ENCODE measurements at places on chromosomes 5 and 9.

GRCh38 chr9:82332774-82333152 lies 344.2 kb downstream of the SPATA31D1 start:
- no peak for DNase-seq

DNA sequence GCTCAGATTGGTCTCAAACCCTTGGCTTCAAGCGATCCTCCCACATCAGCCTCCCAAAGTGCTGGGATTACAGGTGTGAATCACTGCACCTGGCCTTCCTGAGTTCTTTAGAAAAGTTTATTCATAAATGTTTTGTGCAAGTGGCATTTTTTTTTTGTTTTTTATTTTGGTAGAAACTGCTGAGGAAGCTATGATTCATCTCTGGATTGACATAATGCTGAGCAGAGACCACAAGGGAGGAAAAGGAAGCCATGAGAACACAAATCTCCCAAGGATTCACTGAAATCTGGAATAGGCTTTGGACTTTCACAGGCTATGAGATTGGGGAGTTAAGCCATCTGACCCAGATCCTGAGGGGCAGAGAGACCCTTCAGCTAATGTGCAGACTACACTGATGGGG lies 3.4 kb upstream of the SLC46A2 start:
- no peak for DNase-seq

DNA sequence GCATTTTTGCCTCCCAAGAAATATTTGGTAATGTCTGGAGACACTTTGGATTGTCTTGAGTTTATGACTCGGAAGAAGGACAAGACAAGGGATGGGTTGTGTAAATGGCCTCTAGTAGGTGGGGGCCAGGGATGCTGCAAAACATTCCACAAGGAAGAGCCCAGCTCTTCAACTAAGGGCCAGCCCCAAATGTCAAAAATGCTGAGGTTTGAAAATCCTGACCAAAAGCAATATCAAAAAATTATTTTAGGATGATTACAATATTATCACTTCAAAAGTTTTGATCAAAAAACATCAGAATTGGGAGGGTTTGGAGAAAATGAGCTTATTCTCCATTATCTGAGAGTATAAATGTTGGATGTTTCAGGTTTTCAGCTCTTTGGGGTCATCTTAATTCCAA lies 248.9 kb upstream of the SLC24A2 start:
- no peak for DNase-seq

DNA sequence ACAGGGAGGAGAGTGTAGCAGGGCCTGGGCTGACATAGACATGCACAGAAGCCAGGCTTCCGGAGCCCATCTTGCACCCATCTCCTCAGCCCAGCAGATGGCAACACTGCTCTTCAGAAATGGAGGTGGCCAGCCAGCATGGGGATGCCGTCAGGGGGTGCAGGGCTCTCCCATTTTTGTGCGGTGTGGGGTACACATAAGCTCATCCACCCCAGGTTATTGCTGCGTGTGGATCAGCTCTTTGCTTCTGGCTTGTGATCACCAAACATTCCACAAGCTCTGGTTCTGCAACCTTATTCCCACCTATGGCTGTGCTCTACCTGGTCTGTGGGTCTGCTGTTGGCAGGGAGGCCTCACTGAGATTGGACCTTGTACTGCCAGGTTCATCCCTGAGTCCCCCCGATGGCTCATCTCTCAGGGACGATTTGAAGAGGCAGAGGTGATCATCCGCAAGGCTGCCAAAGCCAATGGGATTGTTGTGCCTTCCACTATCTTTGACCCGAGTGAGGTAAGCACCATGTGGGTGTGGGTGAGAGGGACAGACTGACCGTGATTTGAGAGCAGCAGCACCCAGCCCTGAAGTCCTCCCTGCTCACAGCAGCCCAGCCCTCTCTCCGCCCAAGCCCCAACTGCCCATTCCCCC lies 17.3 kb downstream of the SLC22A5 start:
- DNase-seq, result peak; percentile 66

DNA sequence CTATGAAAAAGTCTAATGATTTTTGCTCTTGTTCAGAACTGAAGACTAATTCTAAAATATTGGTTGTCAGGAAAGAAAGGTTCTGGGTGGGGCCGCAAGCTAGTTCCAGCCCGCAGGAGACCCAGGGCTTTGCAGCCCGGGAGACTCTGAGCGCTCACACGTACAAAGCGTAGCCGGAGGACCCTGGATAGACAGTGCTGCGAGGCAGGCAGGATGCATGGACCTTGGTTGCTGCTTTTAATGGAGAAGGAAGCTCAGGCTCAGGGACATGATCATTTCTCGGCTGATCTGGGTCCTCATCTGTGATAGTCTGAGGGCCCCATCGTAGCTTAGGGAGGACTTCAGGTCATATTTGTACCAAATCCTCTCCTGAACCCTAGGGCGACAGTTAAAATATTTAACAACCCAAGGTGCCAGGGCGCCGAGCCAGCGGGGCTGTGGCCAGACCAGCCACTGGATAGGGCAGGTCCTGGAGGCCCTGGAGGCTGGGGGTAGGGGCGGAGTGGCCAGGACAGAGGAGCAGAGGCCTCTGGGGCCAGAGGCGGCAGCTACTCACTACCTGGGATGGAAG lies 70.1 kb upstream of the UNC5A start:
- DNase-seq, result no peak

GRCh38 chr5:61817472-61818326 lies 485.6 kb downstream of the ZSWIM6 start:
- DNase-seq, result peak; percentile 52

DNA sequence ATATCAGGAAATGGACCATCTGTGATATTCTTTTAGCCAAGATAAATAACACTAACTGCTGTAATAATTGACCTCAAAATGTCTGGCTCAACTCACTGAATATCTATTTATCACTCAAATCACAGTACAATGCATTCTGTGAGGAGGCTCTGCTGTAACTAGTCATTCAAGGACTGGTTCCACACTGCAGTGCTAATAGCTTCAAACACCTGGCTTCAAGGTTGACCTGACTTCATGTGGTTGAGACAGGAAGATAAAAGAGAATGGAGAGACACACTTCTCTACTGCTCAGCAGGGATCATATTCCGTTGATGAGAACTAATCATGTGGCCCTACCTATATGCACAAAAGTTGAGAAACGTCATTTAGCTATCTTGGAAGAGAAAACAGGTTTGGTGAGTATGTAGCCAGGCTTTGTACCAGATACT lies 3.4 kb upstream of the RHOBTB3 start:
- DNase-seq, result no peak

DNA sequence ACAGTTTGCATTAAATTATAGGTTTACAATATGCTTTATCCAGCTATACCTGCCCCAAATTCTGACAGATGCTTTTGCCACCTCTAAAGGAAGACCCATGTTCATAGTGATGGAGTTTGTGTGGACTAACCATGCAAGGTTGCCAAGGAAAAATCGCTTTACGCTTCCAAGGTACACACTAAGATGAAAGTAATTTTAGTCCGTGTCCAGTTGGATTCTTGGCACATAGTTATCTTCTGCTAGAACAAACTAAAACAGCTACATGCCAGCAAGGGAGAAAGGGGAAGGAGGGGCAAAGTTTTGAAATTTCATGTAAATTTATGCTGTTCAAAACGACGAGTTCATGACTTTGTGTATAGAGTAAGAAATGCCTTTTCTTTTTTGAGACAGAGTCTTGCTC lies 41.0 kb downstream of the FXN start:
- DNase-seq, result no peak

DNA sequence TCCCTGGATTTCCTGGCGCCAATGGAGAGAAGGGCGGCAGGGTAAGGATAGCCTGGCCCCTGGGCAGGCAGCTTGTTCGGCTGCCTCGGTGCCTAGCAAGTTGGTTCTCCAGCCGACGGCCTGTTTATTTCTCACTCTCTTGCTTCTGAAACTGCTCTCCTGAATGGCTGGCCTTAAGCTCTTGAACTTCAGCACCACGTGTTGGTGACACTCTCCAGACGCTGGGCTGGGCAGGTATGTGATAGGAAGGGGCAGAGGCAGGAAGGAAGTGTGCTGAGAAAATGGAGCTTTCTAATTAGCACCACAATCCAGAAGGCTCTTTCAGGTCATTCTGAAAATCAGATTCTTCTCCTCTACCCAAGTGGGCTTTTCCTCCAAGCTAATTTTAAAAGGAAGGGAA lies 91.4 kb upstream of the FCN2 start:
- no peak for DNase-seq

DNA sequence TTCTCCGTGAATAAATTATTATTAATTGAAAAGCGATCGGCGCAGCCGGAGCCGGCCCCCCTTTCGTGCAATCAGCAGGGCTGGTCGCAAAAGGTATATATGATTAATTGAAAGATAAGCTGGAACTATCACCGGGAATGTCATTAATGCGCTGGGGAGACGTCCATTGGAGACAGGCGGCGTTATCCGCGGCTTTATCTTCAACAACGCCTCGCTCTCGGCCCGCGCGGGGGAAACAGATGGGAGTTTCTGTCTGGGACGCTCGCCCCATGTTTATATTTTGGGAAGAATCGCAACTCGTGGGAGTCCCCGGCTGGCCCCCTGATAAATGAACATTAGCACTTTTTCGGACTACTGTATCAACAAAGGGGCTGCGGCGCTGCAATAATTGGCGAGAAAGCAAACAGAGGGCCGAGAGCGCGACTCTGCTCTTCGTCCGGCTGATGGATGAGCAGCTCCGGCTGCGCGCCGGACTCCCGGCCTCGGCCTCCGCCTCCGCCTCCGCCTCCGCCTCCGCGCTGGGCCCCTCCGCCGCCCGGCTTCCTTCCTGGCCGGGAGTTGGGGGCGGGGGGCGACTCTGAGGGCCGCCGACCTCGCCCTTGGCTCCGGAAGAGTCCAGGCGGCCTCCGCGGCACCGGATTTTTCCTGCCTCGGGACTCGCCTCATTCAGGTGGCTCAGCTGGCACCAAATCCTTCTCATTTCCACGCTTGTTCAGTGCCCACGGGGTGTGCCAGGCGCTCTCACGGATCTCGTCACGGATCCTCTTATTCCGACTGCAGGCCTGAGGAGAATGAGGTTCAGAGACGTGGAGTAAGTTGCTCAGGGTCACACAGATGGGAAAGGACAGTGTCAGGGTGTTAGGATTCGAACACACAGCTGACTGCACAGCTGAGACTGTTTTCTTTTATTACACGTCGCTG lies 3.6 kb upstream of the NKX2-5 start:
- no peak for DNase-seq

DNA sequence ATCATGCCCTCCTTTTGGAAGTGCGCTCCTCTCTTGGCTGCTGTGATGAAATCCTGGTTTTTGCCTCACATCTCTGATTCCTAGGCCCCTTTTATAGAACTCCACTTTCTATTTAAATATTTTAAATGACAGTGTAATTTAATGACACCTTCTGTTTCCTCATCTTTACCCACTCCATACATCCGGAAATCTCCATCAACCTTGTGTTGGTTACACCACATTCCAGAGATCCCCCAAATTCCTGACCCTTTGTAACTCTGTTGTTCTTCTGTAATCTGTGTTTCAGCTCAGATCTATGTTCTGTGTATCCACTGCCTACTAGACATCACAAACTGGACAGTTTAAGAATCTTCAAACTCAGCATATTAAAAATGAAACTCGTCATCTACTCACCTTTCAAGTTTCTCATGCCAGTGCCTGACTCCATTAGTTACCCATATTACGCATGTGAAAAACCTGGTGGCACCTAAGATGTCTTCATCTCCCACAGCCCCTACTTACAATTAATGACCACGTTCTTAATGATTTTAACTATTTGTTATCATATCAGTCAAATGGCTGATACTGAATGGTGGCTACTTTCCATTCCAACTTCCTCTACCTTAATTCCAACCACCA lies 25.1 kb downstream of the PARP8 start:
- DNase-seq, result no peak

GRCh38 chr5:57824047-57824446 lies 341.4 kb upstream of the ACTBL2 start:
- no peak for DNase-seq

GRCh38 chr9:35112257-35113020 lies 3.2 kb downstream of the ATOSB start:
- DNase-seq, result no peak

DNA sequence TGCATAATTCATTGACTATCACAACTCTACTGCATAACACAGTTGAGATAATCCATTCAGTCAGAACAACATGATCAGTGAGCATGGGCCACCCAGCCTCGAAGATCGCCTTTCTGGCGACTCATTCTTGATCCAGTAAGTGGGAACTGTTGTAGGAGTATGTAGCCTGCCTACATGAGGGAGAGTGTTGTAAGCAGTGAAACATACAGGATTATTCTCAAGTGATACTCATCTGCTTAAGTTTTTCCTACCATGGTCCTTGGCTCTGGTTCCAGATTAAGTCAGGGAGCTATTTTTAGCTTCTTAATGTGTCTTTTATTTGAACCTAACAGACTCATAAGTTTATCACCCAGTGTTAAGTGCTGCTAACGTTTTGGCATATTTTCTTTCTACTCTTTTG lies 44.0 kb downstream of the TNPO1 start:
- peak; percentile 12 for DNase-seq

- DNase-seq, result no peak
Observed at GRCh38 chr9:122225312-122226141, 3.2 kb downstream of the LHX6 start.

DNA sequence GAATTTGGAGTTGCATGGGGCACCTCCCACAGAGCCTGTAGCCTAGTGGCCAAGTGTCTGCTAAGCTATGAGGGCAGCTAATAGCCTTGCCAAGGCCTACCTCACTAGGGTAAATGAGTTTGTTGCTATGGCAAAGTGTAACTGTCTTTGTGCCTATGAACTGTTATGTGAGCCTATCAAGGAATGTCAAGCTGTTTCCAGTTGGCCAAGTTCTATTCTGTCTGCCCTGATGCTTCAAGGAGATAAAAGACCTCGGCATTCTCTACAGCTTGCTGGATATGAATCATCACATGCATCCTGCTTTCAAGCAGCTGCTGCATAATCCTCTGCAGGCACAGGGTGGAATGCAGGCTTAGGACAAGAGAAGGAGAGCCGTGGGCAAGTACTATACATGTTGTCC lies 69.8 kb upstream of the CCDC112 start:
- peak; percentile 34 for DNase-seq

DNA sequence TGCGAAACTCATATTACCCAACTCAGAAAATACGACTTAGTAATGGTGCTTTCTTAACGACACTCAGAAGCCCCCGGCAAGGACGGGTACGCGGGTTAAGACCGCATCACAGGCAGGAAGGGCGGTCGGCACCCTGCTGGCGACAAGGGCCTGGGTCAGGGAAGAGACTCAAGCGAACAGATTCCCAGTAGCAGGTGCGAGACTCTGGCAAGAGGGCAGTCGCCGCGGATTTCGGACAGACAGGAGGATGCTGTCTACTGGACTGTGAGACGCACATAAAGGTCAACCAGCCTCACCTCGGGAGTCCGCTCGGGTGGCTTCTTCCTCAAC lies 398 bp downstream of the RAPGEF6 start:
- DNase-seq, result no peak

DNA sequence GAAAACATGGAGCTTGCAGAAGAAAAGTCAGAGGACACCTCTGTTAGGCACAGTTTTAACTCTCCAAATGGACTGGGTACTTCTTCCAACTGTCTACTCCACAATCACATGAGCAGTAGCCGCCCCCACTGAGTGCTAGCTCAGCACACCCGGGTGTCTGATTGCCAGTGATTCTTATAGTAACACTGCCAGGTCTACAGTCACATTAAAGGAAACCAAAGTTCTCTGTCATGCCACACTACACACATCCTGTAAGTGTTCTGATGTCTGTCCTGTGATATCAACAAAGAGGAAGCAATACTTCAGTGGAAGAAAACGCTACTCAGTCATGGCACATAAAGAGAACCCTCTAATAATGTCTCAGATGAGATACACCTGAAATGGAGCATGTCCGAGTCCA lies at the start of gene HAVCR2:
HAVCR2 (minus strand) TSS at position 69 of the 400 bp plus-strand sequence; CDS start at position 8, 61 bp downstream.
- DNase-seq, result no peak

GRCh38 chr5:11319836-11320580 lies 559.0 kb upstream of the DAP start:
- no peak for DNase-seq

GRCh38 chr9:93086447-93087224 lies 9.4 kb upstream of the CARD19 start:
- DNase-seq, result no peak

Measured in muscle of arm (tissue), 14 donors.